ENCODE measurements at places on chromosomes 3 and 15.
A peak's percentile ranks its signal among the peaks of the same experiment; 100 is the strongest.

DNA sequence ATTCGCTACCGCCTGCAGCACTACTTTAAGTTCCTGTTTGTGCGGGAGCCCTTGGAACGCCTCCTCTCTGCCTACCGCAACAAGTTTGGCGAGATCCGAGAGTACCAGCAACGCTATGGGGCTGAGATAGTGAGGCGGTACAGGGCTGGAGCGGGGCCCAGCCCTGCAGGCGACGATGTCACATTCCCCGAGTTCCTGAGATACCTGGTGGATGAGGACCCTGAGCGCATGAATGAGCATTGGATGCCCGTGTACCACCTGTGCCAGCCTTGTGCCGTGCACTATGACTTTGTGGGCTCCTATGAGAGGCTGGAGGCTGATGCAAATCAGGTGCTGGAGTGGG is 995 bp downstream of the CHST14 start:
- H3K27me3 ChIP-seq, result no peaks in the 10 kb centered on the region
- no peak for DNase-seq
- H3K4me1 ChIP-seq, result peaks cover 21% of the 10 kb centered on the region
- no peaks in the 10 kb centered on the region for H3K36me3 ChIP-seq
- H3K4me3 ChIP-seq, result peak overlapping the region; percentile 75
- peak overlapping the region; percentile 54 for H3K27ac ChIP-seq

- H3K4me1 ChIP-seq, result peaks cover 81% of the 10 kb centered on the region
- no peak overlapping the region for H3K27ac ChIP-seq
- H3K27me3 ChIP-seq, result no peaks in the 10 kb centered on the region
- DNase-seq, result peak; percentile 45
Measured at GRCh38 chr15:63203451-63204090, 14.2 kb downstream of the RAB8B start.

DNA sequence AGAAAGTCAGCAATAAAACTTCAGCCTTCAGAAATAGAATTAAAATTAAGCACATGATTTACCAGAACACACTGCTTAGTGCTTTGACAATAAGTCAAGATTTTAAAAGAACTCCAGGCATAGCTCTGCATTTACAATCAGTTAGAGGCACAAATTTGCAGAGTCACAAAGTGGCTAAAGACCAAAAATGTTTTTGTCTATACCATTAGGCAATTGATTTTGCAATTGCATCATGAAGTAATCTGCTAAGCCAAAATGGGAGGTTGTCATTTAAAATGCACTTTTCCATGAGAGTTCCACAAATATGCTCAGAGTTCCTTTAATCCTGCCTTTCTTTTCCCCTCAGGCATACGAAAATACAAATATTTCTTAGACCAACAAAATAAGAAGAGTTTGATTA is 10.1 kb upstream of the DCP1A start:
- H3K36me3 ChIP-seq, result no peaks in the 10 kb centered on the region
- no peak overlapping the region for H3K27ac ChIP-seq
- no peaks in the 10 kb centered on the region for H3K4me1 ChIP-seq
- no peak overlapping the region for H3K4me3 ChIP-seq
- no peaks in the 10 kb centered on the region for H3K27me3 ChIP-seq

DNA sequence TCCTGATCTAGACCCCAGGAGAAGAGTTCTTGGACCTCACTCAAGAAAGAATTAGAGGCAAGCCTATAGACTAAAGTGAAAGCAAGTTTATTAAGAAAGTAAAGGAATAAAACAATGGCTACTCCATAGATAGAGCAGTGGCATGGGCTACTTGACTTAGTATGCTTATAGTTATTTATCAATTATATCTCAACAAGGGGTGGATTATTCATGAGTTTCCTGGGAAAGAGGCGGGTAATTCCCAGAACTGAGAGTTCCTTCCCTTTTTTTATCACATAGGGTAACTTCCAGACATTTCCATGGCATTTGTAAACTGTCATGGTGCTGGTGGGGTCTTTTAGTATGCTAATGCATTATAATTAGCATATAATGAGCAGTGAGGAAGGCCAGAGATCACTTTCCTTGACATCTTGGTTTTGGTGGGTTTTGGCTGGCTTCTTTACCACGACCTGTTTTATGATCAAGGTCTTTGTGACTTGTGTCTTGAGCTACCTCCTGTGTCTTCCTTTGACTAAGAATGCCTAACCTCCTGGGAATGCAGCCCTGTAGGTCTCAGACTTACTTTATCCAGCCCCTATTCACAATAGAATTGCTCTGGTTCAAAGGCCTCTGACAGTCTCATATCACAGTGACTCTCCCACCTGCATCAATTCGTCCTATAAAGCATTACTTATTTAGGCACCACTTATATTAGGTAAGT is 35.3 kb upstream of the PLSCR2 start:
- no peaks in the 10 kb centered on the region for H3K27me3 ChIP-seq
- H3K4me1 ChIP-seq, result no peaks in the 10 kb centered on the region
- no peak overlapping the region for H3K4me3 ChIP-seq

- peaks cover 29% of the 10 kb centered on the region for H3K4me1 ChIP-seq
- no peaks in the 10 kb centered on the region for H3K36me3 ChIP-seq
- H3K27me3 ChIP-seq, result no peaks in the 10 kb centered on the region
- DNase-seq, result no peak
- H3K27ac ChIP-seq, result no peak overlapping the region
- no peak overlapping the region for H3K4me3 ChIP-seq
Measured at GRCh38 chr15:40317580-40317979, 5.9 kb upstream of the INAFM2 start.

- no peaks in the 10 kb centered on the region for H3K36me3 ChIP-seq
- no peak overlapping the region for H3K4me3 ChIP-seq
- no peaks in the 10 kb centered on the region for H3K27me3 ChIP-seq
- DNase-seq, result no peak
- no peaks in the 10 kb centered on the region for H3K4me1 ChIP-seq
Measured at GRCh38 chr15:57320631-57321220, 55.6 kb upstream of the CGNL1 start.

DNA sequence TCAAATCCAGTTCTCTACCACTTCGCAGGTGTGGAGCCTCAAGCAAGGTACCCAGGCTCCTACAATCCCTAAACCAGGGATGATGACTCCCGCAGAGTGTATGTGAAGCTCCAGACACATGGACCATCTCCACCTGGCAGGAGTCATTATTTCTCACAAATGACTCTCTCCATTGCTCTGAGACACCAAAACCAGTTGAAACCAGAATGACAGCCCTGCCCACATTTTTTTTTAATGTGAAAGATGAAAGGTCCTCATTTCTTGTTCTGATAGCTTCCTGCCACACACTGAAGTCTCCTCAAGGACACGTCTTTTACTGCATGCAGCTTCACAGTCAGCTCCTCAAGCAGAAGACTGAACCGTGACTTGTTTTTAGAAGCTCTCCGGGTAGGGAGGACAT is 61.4 kb upstream of the ZBTB38 start:
- H3K4me3 ChIP-seq, result peak overlapping the region; percentile 19
- H3K36me3 ChIP-seq, result no peaks in the 10 kb centered on the region
- no peak for DNase-seq
- H3K27me3 ChIP-seq, result no peaks in the 10 kb centered on the region
- no peak overlapping the region for H3K27ac ChIP-seq
